CD4-positive, alpha-beta T cell treated with Interleukin-4 for 1 hour (primary cell): ENCODE measurements at places on chromosomes 4 and X.

DNA sequence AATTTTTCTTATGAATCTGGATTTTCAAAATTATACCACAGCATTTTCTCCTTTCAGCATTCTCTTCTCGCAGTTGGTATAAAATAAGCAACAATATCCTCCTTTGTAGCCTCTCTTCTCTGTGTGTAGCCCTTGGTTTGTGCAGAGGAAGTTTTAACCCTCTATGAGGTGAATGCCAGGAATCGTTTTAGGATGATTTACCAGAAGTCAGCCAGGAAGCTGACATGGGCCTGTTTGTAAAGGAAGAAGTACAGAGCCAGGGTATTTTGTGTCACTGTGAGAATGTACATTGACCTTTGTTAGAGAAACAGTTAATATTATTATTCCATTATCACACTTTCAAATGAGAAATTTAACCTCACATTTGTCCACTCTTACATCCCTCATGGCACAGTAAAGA is 88.9 kb upstream of the RPL34 start:
- DNase-seq: no peak

DNA sequence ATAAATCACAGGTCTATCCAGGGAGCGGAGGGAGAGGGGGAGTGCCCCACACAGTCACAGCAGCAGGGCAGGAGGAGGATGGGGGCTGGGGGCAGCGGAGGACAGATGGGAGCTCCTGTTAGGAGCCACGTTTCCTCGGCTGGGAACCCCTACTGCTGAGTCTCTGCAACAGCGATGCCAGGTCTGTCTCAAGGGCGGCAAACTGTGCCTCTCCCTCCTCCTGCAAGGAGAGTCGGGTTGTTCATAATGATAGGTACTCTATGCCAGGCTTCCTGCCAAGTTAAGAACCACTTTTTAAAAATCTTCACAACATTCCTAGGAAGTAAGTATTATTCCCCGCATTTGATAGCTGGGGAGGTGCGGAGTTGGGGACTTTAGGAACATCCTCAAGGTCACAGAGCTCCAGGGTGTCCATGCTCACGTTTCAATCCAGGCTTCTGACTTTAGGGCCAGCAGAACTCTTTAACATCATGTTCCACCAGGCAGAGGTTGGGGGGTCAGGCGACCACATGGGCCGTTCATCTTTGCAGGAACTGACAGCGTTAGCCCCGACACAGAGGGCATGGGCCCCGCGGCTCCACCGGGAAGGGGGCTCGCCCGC is 98.3 kb upstream of the MAML3 start:
- DNase-seq: no peak

GRCh38 chrX:17192106-17192505 is 182.9 kb upstream of the NHS start:
- DNase-seq: no peak

GRCh38 chr4:102454268-102454667 is 46.9 kb upstream of the NFKB1 start:
- no peak for DNase-seq

DNA sequence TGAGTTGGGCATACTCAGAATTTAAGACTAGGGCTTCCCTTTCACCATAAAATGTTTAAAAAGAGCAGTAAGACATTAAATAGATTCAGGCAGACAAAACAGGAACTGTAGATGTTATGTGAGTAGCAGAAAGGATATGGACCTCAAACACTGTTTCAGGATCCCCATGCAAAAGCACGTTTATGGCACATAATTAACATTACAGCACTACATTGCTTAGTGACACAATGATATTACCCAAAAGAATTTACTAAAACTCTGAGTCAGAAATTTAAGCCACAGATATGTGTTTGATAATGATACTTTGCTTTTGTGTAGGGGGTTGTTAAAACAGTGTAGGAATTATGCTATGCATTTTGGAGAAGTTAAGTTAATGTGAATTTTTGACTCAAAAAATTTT is 266.3 kb downstream of the PDGFC start:
- no peak for DNase-seq

GRCh38 chrX:37405956-37406355 is 56.8 kb downstream of the PRRG1 start:
- DNase-seq: no peak

DNA sequence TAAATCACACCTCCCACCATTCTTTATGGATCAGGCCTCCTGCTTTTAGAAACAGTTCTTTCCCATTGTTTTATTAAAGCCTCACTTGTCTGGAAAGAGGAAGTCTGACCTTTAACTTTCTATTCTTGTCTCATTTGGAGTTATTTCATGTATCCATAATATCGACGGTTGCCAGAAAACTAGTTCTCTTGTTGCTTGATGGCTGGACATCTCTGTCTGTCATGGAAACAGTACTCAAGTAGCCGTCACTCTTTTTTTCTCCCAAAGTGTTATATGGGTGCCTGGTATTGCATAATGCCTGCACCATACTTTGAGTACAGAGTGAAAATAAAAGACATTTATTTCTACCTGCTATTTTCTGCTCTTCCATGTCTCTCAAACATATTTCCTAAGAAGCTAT is 61.4 kb downstream of the PHEX start:
- DNase-seq: no peak

GRCh38 chr4:185212581-185212980 is 3.2 kb downstream of the SNX25 start:
- no peak for DNase-seq

DNA sequence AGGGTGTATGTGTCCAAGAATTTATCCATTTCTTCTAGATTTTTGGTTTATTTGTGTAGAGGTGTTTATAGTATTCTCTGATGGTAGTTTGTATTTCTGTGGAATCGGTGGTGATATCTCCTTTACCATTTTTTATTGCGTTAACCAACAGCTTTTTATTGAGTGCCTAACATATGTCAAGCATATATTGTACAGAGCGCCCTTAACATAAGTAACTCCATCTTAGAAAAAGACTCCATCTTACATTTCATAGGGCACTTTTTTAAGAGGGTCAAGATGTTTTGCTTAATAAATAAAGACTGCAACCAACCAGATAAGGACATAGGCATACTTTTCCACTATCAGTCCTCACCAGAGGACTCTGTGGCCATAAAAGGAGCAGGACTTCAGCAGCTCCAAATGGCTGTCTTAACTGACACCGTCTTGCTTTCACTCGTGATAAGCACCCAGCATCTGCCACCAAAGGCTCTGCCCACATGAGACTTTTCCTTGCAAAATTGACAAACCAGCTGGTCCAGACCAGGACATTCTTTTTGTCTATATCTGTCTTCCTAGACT is 75.0 kb downstream of the HS6ST2 start:
- no peak for DNase-seq

DNA sequence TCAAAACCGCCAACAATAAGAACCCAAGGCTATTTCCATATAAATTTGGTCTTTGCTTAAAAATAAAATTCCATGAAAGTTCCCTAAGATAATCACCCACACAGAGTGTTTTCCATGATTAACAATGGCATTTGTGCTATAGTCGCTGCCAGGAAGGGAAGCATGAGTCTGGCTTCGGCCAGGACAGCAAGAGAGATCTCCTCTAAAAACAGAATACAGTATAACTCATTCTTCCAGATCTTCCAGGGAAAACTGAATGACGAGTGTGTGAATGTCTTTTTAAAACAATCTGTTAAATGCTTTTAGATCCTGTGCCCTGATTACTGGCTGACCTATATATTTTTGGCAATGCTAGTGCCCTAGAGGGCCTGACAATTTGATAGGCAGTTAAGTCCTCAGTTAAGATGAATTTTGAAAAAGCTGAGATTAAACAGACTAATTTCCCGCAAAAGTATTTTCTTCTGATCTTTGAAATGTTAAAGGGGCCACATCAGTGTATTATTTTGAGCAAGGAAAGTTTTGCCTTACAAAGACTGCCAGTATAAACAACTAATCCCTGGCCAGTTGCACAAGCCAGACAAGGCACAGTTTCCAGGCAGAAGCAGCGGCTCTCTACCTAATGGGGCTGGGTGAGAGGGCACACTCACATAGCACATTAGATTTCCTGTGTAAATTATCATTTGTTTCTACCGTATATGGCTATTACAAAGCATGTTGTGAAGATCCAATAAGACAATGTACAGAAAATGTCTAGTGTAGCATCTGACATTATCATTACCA is 127.3 kb downstream of the DCHS2 start:
- no peak for DNase-seq

GRCh38 chr4:82614838-82615449 is 53.2 kb upstream of the TMEM150C start:
- no peak for DNase-seq

DNA sequence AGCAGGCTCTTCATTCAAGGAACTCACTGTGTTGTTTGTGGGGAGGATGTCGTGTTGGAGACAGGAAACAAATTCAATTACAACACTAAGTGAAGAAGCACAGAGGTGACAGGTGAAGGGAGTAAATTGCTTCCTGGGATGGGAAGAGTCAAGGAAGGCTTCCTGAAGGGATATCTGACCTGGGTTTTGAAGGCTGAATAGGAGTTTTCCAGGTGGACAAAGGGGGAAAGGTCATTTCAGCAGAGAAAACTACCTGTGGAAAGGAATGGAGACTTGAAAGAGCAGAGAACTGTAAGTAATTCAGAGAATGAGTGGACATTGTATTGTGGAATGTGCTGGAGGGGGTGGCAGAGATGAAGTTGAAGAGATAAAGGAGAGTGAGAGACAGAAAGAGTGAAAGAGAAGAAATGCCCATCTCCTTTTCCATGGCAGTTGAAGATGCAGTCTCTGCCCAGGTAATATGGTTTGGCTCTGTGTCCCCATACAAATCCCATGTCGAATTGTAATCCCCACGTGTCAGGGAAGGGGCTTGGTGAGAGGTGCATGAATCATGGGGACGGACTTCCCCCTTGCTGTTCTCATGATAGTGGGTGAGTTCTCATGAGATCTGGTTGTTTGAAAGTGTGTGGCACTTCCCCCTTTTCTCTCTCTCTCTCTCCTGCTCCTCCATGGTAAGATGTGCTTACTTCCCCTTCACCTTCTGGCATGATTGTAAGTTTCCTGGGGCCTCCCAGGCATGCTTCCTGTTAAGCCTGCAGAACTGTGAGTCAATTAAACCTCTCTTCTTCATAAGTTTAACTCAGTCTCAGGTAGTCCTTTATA is 205.7 kb upstream of the BCOR start:
- no peak for DNase-seq

GRCh38 chrX:13893826-13894225 is 76.9 kb upstream of the GPM6B start:
- DNase-seq: no peak

DNA sequence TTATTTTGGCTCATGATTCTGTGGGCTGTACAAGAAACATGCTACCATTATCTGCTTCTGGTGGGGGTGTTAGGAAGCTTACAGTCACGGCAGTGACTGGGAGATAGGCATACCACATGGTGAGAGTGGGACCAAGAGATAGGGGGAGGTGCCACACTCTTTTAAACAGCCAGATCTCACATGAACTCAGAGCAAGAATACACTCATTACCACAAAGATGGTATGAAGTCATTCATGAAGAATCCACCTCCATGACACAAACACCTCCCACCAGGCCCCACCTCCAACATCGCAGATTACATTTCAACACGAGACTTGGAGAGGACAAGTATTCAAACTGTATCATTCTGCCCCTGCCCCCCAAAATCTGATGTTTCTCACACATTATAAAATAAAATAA is 2396.7 kb downstream of the PCDH7 start:
- DNase-seq: no peak

GRCh38 chr4:121943941-121944340 is 7.9 kb downstream of the TRPC3 start:
- no peak for DNase-seq

- DNase-seq: peak; percentile 46
Observed at GRCh38 chr4:6658597-6659075, 18.2 kb downstream of the MRFAP1 start.

DNA sequence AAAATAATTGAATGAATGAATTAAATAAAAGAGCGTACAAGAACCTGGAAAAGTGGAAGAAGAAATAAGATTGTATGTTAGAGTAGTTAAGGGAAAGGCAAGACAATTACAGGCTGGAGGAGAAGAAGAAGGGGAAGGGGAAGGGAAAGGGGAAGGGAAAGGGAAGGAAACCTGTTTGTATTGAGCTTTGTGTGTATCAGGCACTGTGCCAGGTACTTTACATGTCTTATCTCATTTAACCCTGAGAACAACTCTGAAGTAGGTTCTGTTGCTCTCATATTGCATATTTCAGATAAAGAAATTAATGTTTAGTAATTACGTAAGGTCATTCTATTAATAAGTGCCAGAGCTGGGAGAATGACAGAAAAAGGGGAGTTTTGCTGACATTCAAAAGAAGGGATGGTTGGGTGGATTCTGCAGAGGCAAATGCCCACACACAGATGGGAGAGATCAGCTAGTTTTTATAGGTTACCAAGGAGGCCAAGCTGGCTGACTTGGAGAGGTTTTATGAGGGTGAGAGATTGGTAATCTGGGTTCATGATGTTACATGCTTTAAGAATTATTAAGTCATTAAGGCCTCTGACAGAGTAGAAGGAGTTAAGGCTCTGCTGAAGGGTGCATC is 92.3 kb upstream of the LCORL start:
- no peak for DNase-seq

DNA sequence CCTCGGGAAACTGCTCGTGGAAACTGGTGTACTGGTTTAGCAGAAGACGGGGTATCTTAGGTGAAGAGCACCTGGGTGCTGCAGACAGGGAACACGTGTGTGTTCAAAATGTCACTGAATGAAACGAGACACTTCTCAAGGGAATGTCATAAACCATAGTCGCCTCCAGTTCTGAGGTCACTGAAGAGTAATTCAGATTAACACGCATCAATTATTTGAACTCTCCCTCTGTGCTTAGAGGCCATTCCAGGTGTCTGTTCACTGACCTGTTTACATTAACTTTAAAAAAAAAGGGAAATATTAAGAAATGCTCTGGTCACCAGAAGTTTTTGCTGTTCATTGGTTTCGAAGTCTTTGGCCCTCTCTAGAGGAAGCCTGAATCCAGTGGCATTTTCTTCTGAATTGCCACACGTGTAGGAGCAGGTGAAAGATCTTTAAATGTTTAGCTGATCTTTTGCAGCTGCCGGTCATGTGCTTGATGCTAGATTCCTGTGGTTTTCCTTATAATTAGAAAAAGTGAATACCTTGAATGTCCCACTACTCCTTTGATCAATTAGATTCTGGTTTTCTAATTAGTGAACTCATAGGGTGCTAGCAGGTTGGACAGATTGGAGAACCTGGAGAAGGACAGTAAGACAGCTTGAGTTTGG is 330.5 kb downstream of the ARHGAP10 start:
- DNase-seq: no peak

DNA sequence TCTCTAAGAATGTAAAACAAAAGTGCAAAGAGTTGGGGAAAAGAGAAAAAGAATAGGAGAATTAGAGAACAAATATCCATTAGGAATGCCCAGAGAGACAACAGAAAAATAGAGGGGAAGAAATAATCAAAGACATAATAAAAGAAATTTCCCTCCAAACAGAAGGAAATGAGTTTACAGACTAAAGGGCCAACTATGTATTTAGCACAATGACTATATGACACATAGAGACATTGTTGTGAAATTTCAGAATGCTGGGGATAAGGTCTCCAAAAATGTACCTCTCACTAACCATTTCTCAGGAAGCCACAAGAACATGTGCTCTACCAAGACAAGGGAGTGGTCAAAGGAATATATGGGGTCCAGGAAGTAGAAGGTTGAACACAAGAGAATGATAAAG is 121.0 kb upstream of the ACSL4 start:
- DNase-seq: no peak
